ENCODE measurements at places on chromosomes 16 and 17.

GRCh38 chr16:59688006-59688405 lies 953.9 kb upstream of the GOT2 start:
- no peak for DNase-seq

DNA sequence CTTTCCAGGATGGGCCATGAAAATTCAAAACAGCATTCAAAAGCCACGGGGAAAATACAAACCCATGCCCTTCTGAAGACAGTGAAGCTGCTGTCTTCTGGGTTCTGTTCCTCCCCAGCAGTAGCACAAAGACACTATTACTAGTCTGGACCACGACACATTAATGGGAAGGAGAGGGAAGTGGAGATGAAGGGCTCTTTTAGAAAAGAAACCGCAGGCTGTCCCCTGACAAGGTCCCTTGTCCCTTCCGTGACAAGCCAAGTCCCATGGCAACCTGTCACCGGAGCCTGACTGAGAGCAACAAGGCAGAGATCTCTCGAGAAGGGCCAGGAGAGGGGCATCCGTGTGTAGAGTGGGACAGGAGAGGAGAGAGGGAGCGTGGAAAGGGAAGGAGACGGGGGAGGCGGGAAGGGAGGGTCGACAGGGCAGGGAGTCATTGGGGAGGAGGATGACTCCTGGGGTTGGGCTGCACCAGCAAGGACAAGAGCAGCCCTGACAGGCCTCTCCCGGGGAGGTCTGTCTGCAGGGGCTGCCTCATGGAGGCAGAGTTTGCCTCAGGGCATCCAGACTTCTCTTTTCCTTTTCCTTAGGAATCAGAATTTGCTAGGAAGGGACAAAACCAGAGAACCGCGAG lies 436.2 kb downstream of the SLC39A11 start:
- no peak for DNase-seq

- peak; percentile 36 for DNase-seq
These were observed 802 bp upstream of the TOB1 start for GRCh38 chr17:50866950-50867362.

DNA sequence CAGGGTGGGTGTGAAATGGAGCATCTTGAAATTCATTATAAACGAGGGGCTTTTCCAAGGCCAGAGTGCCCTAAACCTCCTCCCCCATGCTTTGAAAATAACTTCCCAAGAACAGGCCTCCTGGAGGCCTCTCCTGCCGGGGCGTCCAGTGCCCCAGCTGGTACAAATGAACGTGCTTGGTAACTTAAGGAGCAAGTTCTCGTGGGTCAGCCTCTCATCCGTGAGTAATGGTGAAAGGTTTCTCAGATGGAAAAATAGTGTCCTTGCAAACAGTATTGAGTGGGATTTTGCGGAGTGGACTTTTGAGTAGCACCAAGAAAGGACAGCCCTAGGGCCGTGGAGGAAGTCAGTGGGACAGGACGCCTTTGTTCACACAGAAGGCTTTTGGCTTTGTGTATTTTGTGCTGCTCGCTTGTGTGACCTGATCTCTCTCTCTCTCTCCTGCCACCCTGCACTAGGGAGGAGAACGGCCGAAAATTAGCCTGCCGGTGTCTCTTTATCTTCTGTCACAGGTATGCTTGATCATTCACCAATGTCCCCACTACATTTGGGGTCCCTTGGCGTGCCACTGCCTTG lies 34.6 kb downstream of the CLEC16A start:
- no peak for DNase-seq

DNA sequence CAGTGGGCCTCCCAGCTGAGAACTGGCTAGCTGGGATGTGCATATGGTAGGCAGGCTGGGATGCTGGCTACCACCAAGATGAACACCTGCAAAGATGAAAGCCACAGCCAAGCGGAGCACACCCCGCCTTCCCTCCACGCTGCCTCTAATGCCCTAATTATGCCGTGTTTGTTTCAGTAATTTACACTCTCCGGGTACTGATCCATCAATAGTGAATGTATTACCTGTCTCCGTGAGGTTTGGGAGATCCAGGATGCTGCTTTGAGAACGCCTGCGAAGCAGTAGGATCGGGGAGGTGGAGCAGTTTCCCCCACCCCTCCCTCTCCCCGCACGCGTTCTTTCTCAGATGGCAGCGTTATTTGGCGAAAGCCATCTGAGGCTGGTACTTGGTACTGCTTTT lies 28.9 kb upstream of the GSE1 start:
- DNase-seq = no peak

GRCh38 chr16:85006639-85007038 lies 4.7 kb downstream of the ZDHHC7 start:
- DNase-seq = no peak

DNA sequence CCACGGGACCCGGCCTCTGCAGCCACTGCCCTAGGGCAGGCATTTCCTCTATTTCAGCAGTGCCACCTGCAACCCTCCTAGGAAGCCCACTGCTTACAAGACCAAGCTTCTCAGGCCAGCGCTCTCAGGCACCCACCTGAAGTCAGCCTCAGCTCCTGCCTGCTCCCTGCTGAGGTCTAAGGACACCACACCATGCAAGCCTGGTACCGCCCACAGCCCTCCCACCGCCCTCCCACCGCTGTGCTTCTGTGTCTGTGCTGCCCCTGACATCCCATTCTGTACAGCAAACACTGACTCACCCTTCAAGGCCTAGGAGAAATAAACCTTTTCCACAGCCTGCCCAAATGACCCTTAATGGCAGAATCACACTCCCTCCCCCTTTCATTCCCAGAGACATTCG lies 6.3 kb downstream of the CLUH start:
- no peak for DNase-seq

DNA sequence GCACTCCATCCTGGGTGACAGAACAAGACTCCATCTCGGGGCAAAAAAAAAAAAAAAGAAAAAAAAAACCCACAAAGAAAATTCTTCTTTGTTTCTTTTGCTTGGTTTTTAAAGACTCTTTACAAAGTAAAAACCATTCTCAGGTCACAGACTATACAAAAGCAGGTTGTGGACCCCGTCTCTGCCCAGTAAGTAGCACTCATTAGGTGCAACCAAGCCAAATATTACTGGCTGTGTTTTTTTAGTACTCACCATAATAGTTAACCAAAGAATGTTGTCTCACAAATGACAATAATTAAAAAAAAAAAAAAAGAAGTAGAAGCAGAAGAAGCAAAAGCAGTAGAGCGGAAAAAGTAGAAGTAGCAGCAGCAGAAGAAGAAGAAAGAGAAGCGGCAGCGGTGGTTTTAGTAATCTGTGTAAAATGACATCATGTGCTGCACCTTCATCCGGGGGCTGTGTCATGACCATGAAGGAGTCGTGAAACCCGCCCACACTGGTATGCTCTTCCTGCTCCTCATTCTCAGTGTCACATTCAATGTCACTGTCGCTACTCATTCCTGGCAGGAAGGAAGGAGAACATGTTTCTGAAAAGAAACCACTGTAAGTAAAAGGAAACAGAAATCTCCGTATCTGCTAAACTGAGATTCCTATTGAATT lies 105.4 kb downstream of the TRIM37 start:
- DNase-seq = peak; percentile 27

- DNase-seq = no peak
These were observed 44.2 kb downstream of the WDR45B start for GRCh38 chr17:82603981-82604448.

- no peak for DNase-seq
These were observed 10.3 kb downstream of the KIF19 start for GRCh38 chr17:74336307-74336706.

- DNase-seq = no peak
These were observed 57.8 kb downstream of the STH start for GRCh38 chr17:46056800-46057304.

- no peak for DNase-seq
These were observed 18.0 kb downstream of the GRB7 start for GRCh38 chr17:39755554-39756379.

DNA sequence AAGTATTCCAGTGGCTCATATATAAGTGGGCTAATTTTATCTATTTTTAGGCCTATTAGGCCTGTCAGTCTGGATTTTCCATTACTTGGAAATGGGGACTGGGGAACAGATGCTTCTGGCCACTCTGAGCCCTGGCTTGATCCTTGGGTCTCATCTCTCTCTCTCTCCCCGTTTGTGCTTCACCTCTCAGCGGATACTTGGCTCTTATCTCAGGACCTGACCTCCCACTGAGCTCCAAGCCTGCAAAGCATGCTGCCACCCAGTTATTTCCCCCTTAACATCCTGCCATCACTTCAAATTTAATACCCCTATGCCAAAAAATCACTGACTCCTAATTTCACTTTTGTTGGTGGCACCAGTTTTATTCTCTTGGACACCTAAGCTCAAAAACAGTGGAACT lies 4.2 kb downstream of the ZNF843 start:
- DNase-seq = no peak

DNA sequence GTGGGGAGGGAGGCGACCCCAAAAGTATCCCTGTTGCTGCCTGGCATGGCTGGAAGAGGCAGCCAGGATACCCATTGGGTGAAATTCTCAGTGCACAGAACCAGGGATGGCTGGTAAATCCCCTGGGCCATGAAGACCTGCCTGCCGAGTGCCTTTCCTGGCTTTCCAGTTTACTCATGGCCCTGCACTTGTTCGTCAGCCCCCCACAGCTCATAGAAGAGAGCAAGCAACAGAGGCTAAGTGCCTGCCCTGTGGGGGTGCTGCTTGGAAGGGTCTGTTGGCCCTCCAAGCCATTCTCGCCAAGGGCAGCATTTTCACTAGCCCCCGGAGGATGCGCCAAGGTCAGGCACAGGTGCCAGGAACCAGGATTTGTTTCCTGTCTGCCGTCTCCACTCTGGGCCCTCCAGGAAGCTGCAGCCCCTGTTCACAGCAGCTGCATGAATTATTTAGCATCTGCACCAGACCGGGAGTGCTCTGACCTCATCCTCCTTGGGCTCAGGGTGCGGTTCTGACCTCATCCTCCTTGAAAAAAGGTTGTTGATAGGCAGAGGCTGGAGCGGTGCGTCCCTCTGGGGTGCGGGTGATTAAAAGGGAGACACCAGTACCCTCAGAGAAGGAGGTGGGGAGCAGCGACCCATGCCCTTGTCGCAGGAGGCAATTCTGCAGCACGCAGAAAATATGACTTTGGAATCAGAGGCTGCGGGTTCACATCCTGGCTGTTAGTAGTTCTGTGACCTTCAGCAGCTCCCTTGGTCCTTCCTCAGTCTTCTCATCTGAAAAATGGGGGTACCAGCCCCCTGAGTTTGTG lies 14.2 kb upstream of the CD300A start:
- DNase-seq = no peak

- DNase-seq = no peak
These were observed 1.4 kb upstream of the TSPOAP1 start for GRCh38 chr17:58329810-58330537.

All from stimulated activated CD8-positive, alpha-beta memory T cell treated with anti-CD3 and anti-CD28 coated beads, Interleukin-7, amount 100 ng/mL, for 1 hour (primary cell).